ENCODE measurements at places on chromosomes 12 and 14.

- no peak for DNase-seq
These were observed 14.5 kb upstream of the KLRD1 start for GRCh38 chr12:10293151-10293550.

DNA sequence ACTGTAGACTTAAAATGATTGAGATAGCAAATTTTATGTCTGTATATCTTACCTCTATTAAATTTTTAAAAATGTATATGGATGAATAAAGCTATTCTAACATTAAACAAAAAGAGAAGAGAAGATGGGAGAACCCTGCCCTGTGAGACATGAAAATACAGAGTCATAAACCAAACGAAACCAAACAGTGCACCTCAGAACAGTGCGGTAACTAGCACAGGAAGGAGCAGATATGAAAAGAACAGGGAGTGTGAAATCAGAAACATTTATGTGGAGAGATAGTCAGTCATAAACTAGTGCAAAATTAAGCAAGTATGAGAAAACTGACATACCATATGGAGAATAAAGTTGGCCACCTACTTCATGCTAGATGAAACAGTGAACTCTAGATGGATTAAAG, 135.1 kb downstream of the ERC1 start:
- no peak for DNase-seq

- no peak for DNase-seq
These were observed 59.7 kb upstream of the FAM222A start for GRCh38 chr12:109653890-109654289.

DNA sequence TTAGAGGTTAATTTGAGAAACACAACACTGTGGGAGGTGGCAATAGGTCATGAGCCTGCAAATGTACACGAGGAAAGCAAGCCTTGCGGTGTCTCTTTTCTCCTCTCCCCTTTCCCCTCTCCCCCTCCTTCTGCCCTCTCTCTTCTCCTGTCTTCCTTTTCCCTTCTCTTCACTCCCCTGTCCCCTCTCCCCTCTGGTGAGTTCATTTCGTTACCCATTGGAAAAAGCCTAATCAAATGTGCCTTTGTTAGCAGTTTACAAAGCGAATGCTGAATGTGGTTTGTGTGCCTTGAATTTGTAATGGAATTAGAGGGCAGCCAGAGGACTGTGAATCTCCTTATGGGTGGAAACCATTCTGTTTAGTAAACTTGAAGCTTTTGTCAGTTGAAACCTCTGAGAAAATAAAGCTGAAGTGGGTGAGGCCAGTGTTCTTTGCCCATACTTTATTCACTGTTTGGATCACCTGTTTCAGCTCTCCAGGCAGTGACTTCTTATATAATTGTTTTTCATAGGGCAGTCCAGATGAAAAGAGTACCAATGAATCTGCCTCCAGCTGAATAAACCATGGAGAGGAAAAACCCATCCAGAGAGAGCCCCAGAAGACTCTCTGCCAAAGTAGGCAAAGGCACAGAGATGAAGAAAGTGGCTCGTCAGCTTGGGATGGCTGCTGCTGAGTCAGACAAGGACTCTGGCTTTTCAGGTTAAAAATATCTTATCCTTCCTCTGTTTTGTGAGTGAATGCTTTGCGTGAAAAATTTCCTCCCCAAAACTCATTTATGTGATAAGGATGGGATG, 7.3 kb downstream of the CIPC start:
- no peak for DNase-seq

DNA sequence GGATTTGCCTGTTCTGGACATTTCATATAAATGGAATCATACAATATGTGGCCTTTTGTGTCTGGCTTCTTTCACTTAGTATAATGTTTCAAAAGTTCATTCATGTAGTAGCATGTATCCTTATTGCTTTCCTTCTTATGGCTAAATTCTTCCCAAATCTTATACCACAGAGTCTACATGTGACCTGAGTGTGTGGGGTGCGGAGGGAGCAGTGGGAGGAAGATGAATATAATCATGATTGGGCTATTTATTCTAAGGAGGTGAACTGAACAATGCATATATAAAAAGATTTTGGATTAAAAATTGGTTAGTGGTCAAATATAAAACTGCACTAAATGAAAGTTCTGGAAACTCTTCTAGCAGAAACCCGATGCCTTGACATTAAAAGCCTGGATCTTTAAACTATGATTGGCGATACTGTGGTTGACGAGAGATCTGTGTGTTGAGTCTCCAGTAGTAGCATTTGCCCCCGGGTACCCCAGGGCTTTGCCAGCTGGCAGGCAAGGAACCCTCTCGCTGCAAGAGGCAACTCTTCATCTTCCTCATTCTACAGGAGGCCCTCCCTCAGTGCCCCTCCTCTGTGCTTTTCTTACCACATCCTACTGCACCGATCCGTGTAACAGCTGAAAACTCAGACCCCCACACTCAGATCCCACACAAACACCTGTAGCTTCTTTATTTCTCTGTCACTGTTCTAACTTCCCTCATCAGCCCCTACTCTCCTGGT, 2.6 kb downstream of the CYP46A1 start:
- no peak for DNase-seq

DNA sequence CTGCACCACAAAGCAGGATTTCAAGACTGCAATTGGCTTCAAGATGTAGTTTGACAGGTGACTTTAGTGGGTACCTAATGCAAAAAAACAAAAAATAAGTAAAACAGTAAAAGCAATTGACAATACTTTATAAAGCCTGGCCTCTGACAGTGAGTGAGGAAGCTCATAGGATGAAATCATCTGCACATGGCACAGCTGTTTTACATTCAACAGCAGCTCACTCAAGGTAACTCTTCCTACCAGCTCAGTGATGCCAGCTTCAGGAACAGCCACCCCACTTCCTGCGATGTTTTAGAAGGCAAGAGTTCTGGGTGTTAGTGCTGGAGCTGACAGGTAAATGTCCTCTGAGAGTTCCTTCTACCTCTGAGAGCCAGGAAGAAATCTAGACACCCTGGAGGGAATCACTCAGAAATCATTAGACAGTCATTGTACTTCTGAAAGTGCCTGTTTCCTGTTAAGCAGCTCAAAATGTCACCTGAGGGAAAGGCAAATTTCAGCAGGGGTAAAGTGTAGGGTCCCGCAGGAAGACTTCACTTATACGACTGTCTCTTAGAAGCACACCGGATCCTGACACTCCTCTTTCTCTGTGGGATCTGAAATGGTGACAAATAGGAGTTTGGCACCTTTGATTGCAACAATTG, 99.9 kb downstream of the FOXN3 start:
- no peak for DNase-seq

GRCh38 chr14:102058961-102059360, 27.9 kb downstream of the HSP90AA1 start:
- no peak for DNase-seq

GRCh38 chr12:88834226-88834625, 254.0 kb upstream of the KITLG start:
- no peak for DNase-seq

- no peak for DNase-seq
These were observed 26.4 kb downstream of the FAM222A start for GRCh38 chr12:109739747-109740693.

DNA sequence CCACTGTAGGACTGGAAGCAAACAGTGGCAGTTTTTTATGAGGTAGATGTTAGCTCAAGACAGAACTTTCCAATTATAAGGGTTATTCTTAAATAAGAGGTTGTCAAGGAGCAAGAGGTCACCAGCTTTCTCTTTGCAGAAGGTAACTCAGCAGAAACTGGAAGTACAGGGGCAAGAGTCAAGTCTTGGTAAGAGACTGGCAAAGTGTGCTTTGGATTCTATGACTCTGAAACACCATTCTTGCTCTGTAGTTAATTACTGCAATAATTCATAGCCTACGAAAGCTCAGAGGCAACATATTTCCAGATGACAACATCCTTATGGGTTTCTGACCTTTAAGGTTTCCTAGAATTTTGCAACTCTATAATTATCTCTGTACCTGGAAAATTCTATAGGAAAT, 51.3 kb downstream of the RMST start:
- DNase-seq = no peak

DNA sequence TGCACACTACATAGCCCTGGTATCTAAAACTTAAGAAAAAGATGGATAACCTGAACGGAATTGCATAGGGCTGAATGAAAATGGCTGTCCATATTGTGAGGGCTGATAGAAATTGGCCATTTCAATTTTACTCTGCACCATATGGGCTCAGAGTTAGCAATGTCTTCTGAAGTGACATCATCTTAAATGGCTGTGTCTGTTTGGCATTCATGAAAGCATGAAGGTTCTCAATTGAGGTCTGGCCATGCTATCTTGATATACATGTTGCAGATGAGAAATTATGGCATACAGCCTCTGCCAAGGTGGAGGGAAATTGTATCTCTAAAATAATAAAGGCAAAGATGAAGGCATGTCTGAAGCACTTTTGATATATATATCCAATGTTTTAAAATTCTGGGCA, 226.0 kb upstream of the PDE3A start:
- no peak for DNase-seq

DNA sequence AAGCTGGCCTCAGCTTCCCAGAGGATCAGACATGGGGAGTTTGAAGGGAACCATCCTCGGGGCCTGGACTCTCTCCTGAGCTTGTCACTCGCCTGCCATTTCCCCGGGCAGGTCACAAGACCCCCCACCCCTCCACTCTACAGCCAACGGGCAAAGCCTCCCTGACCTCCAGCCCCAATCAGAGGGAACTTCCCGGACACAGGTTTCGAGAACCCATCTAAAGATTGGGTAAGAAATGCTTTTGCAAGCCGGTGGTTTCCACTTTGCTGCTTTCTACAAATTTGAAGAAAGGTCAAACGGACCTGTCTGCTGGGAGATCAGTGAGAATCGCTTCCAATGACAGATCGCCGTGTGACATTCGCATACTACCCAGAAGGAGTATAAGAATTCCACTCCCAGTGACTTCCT, 89.6 kb downstream of the SCARB1 start:
- no peak for DNase-seq

GRCh38 chr12:120821878-120822277, 82.3 kb downstream of the SPPL3 start:
- DNase-seq = no peak

- DNase-seq = no peak
These were observed 1.7 kb upstream of the SLC38A2 start for GRCh38 chr12:46374310-46374709.

DNA sequence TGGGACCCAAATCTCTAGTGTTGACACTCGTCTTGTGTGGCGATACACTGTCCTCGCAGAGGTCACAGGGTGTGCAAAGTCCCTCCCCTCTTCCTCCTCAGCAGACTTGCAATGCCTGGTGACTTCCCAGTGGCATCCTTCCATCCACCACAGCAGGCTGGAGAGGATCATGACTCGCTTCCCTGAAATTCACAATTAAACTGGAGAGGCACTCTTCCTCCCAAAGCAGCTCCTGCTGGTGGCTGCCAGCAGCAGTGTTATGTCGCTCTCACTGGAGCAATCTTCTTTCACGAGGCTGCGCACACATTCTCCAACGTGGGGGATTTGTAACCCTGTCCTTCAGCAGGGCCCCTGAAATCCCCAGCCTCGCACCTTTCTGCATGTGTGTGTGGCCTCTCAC, 145.2 kb upstream of the TMCC3 start:
- DNase-seq = no peak

DNA sequence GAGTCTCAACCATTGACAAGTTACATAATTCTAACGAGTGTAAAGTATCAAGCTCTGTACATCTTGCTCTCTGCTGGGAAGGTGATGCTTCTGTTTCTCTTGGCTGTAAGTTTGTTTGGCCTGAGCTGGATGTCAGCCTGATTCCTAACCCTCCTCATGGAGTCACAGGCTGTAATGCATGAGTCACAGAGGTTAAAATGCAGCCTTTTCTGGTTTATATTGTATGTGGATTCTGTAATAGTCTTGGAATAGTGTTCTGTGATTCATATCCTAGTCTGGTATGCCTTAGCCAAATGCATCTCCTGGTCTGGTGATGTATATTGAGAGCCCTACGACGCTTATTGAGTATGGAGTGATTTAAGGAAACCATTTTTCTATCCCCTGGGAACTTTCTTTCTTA, 104.5 kb upstream of the FRMD6 start:
- no peak for DNase-seq

GRCh38 chr12:6057700-6058099, 66.8 kb downstream of the VWF start:
- no peak for DNase-seq

DNA sequence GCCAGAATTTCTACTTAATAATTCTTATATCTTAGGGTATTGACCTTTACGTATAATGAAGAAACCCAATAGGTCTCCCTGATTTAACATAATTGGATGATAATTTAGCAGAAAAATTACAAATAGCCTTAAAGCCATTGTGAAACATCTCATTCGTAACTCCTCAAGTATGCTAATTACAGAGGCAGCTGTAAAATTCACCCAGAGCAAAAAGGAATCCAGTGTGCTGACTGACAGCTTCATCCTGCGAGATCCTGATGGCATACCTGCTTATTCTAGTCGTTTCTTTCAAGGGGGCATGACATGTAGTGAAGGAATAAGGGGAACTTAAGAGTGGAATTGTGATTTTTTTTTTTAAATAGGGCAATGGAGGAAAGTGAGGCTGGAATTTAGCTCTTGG, 291.5 kb downstream of the FUT8 start:
- no peak for DNase-seq

- DNase-seq = no peak
These were observed 575 bp downstream of the L2HGDH start for GRCh38 chr14:50311337-50311971.

DNA sequence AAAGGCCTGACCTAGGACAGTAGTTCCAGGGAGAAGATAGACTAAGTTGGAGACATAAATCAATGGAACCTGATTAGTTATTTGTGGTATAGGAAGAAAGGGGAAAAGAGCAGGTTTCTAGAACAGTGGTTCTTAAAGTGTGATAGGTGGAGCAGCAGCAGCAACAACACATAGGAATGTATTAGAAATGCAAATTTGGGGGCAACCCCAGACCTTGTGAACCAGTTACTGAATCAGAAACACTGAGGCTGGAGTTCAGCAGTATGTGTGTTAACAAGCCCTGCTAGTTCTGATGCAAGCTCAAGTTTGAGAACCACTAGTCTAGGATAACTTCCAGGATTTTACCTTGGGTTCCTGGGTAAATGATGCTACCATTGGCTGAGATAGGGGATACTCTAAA, 308.7 kb downstream of the EMP1 start:
- no peak for DNase-seq

DNA sequence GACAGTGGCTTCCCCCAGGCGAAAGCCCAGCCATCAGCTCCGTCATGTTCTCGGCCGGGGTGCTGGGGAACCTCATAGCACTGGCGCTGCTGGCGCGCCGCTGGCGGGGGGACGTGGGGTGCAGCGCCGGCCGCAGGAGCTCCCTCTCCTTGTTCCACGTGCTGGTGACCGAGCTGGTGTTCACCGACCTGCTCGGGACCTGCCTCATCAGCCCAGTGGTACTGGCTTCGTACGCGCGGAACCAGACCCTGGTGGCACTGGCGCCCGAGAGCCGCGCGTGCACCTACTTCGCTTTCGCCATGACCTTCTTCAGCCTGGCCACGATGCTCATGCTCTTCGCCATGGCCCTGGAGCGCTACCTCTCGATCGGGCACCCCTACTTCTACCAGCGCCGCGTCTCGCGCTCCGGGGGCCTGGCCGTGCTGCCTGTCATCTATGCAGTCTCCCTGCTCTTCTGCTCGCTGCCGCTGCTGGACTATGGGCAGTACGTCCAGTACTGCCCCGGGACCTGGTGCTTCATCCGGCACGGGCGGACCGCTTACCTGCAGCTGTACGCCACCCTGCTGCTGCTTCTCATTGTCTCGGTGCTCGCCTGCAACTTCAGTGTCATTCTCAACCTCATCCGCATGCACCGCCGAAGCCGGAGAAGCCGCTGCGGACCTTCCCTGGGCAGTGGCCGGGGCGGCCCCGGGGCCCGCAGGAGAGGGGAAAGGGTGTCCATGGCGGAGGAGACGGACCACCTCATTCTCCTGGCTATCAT, 663 bp downstream of the PTGER2 start:
- DNase-seq = peak; percentile 25
